ENCODE measurements at places on chromosomes 2 and 18.

DNA sequence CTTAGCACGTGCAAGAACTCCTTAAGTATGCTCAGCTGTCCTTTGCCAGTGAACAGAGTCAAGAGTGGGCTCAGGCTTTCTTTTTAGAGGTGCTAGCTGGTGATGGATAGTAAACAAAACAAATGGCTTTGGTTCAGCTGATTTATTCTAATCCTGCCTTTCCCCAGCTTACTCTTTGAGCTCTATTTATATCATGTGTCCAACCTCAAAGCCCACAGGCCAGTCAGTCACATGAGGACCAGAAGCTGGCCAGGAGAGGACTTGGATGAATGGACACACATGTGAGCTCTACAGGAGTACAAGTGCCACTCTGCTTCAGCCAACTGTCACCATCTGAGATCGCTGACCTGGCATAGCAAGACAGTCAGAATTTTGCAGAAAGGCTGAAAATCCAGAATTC, 59.4 kb downstream of the STK39 start:
- DNase-seq = no peak

- DNase-seq = no peak
These were observed 539.5 kb downstream of the RNF144A start for GRCh38 chr2:7456762-7457161.

DNA sequence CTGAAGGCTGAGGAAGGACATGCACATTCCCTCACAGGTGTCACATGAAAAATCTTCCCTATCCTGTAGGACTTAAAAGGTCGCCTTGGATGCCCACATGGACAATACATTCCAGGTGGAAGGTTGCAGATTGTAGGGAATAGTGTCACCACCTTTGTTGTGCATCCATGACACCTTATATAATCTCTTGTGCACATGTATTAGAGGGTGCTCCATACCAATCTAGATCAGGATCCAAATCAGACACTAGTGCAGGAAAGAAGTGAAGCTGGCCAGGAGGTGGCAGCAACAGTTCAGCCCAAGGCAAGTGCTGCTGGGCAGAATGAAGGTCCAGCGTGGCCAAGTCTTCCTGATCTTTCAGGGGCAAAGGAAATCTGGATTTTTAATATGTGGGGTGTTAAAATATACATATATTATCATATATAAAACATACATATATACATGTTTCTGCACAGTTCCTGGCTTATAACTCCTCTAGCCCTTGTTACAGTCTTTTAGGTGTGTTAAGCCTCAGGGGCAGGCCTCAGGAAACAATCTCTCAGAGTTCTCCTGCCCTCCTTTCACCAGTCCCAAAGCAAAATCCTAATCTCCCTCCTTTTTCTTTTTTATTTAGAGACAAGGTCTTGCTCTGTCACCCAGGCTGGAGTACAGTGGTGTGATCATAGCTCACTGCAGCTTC, 16.6 kb downstream of the NIF3L1 start:
- peak; percentile 14 for DNase-seq

DNA sequence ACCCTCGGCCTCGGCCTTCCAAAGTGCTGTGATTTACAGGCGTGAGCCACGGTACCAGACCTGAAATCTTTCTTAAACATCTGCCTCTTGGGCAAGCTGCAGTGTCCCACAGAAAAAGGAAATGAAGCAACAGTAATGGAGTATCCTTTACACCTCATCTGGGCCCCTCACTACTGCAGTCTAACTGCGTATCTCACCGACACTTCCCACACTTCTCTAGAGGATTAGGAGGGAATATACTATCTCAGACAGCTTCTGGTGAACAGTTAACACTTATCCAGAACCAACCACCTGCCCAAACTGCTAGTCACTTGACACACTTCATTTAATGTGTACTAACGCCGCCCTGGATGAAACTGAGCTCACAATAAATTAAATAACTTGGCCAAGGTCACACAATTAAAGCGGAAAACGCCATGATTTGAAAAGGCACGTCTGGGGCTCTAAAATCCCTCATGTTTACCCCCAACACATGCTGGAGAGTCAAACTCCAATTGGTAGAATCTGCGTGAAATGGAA, 993 bp downstream of the COX7A2L start:
- no peak for DNase-seq

- no peak for DNase-seq
These were observed 249.8 kb downstream of the ACKR3 start for GRCh38 chr2:236819275-236820002.

DNA sequence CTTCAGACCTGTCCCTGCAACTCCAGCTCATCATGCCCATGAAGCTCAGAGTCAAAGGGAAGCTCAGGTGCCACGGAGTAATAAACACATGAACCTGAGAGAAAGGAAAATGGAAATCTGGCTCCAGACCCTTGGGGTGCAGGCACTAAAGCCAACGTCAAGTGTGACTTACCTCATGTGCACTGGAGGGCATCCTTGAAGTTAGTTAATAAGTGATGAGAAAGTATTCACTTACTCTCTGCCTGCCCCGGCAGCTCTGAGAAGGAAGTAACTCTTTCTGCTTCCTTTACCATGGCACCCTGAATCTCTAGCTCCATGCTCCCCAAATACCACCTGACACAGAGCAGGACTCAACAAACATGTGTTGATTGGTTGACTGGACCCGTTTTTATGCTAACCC, 21.4 kb upstream of the AGAP1 start:
- DNase-seq = no peak

GRCh38 chr2:126408671-126409070, 247.3 kb upstream of the GYPC start:
- DNase-seq = no peak

- DNase-seq = no peak
These were observed 170.5 kb downstream of the NDUFA10 start for GRCh38 chr2:239854596-239854995.

- no peak for DNase-seq
These were observed 41.8 kb downstream of the KCTD18 start for GRCh38 chr2:200467806-200468681.

GRCh38 chr2:181977661-181978350, 7.8 kb upstream of the PPP1R1C start:
- no peak for DNase-seq

DNA sequence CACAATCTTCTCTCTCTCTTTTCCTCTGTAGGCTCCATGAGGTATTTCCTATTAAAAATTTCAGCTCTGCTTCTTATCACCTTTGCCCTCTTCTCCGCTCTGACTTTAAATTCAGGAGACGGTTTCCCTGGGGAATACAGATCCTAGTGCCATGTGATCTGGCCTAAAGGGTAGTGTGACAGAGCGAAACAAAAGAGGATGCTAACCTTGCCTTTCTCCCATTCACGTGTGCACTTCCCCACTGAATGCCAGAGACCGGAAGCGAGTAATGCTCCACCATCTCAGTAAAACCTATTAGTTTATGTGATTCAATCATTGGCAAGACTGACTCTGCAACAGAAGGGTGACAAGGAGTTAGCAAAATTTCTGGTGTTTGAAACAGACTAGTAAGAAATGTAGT, 358.3 kb downstream of the ZNF521 start:
- no peak for DNase-seq

DNA sequence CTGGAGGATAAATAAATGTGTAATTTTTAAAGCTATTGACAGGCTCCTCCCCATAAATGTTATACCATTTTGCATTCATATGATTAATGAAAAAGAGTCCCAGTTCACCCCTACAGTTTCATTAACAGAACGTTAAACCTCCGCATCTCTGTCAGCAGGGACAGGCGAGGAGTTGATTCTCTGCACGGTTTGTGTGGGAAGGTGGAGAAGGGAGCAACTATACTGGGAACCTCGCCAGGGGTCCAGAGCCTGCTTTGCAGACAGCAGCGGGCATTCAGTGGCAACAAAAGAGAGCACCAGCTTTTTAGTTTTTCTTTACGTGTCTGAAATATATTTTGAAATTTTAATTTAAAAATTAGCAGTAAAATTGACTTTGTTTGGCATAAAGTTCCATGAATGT, 101.4 kb downstream of the FARSB start:
- DNase-seq = no peak

GRCh38 chr2:104755026-104755878, 98.7 kb upstream of the POU3F3 start:
- no peak for DNase-seq

GRCh38 chr18:33231474-33232317, 208.8 kb downstream of the CCDC178 start:
- no peak for DNase-seq

DNA sequence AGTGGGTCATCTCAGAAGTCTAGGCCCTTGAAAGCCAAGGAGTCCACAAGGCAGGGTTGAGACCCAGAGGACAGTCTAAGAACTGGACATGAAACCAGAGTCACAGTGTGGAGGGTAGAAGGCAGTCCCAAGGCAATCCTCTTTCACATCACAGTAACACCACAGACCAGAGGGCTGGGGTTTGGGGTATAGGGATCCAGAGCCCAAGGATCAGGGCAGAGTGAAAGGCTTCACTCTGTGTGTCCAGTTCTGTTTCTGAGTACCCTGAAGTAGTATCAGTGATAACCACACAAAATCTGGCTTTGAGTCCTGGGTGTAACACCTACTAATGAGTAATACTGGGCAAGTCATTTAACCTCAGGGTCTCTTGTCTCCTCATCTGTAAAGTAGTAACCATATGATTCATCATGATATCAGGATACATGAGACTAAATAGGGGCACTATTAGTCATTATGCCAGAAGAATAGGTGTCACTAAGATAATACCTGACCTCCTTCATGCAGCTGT, 91.0 kb downstream of the ICA1L start:
- no peak for DNase-seq

- DNase-seq = no peak
These were observed 179.8 kb upstream of the TRIB2 start for GRCh38 chr2:12536976-12537375.

DNA sequence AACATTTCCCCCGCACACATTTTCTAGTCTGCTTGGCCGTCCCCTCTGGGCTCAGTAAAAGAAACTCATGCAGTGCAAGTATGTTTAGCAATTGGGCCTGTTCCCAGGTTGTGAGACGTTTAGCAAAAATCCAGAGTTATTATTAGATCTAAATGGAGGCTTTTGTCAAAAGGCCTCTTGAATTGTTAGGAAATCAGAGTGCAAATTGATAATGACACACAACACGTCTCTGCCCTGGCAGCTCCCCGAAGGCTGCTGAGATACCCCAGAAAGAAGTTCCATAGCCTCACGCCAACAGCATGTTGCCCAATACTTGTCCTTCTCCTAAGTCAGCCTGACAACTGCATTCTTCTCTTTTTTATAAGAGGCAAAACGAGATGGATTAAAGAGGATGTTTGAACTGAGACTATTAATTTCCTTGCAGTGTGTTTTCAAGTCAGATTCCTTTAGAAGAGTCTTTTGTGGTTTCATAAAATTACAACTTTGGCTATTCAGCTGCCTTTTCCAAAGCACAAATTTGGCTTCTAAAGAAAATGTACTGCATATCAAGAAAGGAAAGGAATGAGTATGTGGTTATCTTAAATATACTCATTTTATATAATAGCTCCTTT, 202.2 kb downstream of the TRIB2 start:
- no peak for DNase-seq

GRCh38 chr18:59649591-59649990, 47.6 kb downstream of the CCBE1 start:
- no peak for DNase-seq

DNA sequence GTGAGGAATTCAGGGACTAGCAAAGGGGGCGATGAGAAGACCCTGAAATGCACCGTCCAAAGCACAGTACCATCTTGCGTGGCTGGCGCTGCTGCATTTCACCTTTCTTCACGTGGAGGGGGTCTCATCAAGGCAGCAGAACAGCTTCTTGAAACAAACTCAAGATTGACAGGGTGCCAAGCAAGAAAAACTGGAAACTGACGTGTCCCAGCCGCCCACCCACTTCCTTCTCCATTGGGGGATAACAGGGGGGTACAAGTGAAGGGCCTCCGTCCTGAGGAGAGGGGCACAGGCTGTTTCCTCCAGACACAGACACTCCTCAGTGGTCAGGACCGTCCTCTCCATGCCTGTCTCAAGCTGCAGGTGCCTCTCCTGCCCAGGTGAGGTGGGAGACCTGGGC, 32.5 kb downstream of the HDAC4 start:
- no peak for DNase-seq

GRCh38 chr18:908758-909724, 4.4 kb downstream of the ADCYAP1 start:
- DNase-seq = no peak

DNA sequence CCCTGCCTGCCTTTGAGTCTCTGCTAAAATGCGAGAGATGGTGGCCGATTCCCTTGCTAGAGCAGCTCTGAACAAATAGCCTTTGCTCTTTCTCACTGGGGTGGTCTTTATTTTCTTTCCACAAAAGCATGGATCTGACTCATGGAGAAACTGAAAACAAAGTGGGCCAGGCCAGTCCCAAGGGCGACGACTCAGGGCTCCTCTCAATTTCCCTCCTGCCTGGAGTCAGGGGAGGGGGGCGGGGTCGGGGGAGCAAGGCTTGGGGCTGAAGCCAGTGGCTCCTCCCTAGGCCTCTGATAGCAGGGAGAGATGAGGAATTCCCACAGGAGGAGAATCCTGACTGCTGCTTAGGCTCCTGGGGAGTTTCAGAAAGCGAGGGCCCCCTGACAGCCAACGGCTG, 17.1 kb upstream of the IL1R2 start:
- DNase-seq = no peak

- peak; percentile 52 for DNase-seq
These were observed 24.6 kb upstream of the KCMF1 start for GRCh38 chr2:84946204-84947009.

DNA sequence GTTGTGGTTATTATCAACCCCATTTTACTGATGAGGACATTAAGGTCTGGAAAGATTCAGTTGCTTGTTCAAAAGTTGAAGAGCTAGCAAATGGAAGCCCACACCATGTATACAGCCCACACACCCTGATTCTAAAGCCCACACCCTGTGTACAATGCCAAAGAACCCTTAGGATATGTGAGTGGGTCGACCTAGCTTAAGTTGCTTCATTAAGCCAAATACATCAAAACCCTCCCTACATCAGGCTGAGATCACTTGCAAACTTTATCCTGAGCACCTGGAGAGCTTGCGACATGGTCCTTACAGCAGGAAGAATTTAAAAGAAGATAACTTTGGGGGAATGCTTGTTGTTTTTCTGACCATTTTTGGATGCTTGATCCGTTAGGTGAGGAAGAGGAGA, 435 bp upstream of the ARHGAP25 start:
- DNase-seq = no peak

DNA sequence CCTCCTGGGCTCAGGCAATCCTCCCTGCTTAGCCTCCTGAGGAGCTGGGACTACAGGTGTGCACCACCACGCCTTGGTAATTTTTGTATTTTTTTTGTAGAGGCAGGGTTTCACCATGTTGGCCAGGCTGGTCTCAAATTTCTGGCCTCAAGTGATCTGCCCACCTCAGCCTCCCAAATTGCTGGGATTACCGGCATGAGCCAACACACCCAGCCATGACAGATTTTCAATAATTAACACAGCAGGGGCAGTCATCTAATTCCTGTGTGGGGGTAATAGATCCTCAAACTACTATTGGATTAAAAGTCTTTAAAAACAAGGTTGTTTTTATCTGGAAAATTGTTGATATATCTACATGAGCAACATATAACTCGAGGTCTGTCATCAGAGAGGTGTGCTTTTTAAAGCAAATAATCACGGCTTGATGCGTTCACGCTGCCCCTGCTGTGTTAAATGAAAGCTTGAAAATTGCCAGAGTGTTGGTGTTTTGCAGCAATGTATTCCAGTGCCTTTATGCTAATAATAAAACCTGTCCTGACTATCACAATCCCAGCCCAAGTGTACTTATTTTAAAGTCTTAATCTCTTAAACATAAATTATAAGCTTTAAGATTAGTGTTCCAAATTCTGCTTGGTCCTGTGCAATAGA, 35.6 kb upstream of the ASB1 start:
- DNase-seq = no peak

All from stimulated activated CD4-positive, alpha-beta T cell treated with anti-CD3 and anti-CD28 coated beads, Interleukin-15, amount 100 ng/mL, for 1 hour (primary cell).